ENCODE measurements at places on chromosomes 7 and 10.

- DNase-seq: no peak
These were observed 11.6 kb downstream of the TPST1 start for GRCh38 chr7:66216687-66217086.

- DNase-seq: peak; percentile 59
These were observed 55.5 kb upstream of the LHFPL3 start for GRCh38 chr7:104272767-104273384.

- DNase-seq: no peak
These were observed 6.1 kb upstream of the FGL2 start for GRCh38 chr7:77205706-77206105.

DNA sequence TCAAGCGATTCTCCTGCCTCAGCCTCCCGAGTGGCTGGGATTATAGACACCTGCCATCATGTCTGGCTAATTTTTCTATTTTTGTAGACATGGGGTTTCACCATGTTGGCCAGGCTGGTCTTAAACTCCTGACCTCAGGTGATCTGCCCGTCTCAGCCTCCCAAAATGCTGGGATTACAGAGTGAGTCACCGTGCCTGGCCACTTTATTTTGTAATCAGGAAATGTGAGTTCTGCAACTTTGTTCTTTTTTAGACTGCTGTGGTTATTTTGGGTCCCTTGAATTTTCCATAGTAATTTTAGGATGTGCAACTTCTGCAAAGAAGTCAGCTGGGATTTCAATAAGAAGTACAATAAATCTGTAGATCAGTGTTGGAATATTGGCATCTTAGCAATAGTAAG, 96.8 kb downstream of the CYTH3 start:
- no peak for DNase-seq

GRCh38 chr10:492836-493235, 196.6 kb downstream of the DIP2C start:
- no peak for DNase-seq

DNA sequence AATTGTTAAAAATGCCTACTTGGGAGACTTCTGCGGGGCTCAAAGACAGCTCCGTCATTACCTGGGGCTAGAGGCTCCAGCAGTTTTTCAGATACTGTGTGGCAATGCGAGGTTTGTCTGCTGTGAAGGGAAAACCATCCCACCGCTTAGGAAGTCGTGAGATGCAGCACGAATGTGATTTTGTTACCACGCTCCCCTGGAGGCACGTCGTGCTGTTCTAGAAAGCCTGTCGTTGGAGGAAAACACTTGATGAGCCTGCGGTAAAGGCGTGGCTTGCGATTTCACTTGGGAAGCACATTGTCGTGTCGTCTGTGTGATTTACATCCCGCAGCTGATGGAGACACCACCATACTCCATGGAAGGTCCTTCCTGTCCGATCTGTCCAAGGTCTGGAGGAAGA, 39.3 kb downstream of the CAMK1D start:
- no peak for DNase-seq

GRCh38 chr7:40162516-40162915, 27.7 kb downstream of the SUGCT start:
- no peak for DNase-seq

DNA sequence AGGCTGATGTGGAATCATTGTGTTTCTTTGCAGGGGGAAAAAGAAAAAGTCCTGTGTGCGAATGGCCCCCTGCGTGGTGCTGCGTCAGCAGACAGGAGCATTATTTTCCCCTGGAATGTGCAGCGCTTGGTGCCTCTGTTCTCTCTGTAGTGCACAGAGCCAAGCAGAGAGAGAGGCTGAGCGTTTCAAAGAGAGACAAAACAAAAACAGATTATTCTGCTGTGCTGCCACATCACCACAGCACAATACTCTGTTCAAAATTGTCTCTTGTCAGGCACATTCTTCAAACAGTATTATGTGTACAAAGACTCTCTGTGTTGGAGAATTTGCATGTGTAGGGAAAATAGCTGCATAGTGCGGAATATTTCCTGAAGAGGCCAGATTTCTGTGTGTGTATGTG, 609.0 kb downstream of the SDK1 start:
- DNase-seq: no peak

DNA sequence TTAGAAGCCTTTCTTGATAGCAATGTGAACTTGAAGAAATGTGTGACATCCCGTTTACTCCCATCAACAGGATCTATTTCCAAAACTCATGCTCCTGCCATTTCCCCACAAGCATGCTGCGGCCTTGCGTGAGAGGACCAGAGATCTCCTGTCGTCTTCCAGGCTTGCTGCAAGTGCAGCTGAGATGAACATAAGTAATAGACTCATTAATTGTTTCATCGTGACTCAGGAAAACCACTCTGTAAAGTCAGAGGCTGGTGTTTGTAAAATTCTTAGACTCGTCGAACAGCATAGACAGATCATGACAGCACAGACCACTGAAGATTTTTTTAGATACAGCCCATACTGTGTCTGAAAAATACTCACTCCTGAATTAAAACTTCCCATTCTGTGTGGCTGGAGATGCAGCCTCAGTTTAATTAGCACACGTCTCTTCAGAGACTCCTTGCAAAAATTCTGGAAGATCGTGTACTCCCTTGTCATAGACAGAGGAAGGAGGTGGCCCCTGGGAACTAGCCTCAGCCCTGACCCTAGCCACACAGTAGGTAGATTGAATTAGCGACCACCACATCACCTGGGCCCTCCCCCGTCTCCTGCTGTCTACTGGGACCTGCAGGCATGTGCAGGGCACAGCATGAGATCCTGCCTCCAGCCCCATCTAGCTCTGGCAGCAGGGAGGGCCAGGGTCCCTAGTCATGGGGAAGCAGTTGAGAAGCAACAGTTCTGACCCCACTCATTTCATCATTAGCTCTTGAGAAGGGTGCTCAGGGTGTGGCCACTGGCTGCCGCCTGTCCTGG, 226.0 kb downstream of the CELF2 start:
- DNase-seq: no peak

- peak; percentile 69 for DNase-seq
These were observed 121.4 kb downstream of the CDK14 start for GRCh38 chr7:90717296-90718060.

DNA sequence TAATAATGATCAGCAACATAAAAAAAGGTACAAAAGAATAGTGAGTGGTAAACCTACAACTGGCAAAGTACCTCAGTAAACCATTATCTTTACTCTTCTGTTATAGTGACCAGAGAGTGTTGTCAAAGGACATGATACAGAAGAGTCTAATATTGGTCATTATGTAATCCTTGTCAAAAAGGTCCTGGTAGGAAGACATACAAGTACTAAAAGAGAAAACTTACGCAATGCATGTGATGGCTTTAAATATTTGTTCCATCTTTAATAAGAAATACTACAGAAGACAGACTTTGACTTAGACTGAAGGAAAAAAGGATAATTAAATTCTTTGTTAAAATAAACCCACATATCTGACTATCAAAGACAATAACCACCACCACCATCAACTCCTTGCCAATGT, 6.5 kb downstream of the DOCK4 start:
- no peak for DNase-seq

DNA sequence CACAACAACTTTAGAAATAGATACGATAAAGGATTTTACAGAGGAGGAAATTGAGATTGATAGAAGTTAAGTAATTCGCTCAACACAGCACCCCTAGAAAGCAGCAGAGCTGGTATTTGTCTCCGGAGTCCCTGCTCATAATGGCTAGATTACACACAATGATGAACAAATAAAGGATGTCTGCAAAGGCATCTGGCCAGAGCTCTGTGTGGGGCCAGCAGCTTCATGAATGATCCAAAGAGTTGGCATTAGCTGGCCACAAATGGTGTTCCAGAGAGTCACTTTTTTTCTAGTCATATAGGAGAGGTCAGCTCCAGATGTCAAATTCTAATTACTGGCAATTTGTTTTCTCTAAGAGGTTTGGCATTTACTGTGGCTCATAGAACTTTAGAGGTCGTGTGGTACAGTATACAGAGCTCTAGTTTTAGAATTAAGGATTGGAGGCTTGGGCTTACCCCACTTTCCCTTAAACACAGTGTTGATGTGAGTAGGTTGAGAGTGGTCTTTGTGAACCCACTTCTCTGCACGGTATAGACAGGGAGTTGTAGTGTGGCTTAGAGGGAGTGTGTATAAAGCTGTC, 186.2 kb downstream of the BICC1 start:
- DNase-seq: no peak

DNA sequence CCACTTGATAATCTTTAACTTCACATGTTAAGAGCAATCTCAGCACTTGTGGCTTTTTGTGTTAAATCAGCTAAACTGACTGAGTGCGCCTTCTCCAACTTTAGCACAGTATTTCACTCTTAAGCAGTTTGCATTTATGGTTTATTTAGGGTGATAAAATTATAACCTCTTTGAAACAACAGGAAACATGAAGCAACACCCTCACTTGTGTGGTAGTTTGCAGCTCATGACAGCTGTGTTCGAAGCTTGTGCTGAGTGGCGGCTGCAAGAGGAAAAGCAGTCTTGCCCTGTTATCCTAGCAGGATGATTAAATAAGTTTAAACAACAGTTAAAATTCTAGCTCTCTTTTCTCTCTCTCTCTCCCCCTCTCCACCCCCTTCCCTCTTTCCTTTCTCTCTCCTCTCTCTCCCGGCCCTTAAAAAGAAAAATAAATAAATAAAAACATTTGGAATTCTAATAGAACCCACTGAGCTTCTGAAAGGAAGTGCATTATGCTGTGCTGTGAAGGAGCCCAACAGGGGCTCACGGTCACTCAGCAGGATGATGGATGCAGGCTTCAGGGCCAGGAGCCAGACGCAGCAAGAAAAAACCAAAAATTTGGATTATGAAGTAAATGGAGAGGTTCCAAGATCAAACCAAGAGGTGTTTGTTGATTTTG, 25.2 kb downstream of the OGDH start:
- DNase-seq: no peak

- peak; percentile 39 for DNase-seq
These were observed 8.9 kb downstream of the FBXL13 start for GRCh38 chr7:103065667-103066066.

- no peak for DNase-seq
These were observed 34.4 kb downstream of the MXI1 start for GRCh38 chr10:110241841-110242240.

DNA sequence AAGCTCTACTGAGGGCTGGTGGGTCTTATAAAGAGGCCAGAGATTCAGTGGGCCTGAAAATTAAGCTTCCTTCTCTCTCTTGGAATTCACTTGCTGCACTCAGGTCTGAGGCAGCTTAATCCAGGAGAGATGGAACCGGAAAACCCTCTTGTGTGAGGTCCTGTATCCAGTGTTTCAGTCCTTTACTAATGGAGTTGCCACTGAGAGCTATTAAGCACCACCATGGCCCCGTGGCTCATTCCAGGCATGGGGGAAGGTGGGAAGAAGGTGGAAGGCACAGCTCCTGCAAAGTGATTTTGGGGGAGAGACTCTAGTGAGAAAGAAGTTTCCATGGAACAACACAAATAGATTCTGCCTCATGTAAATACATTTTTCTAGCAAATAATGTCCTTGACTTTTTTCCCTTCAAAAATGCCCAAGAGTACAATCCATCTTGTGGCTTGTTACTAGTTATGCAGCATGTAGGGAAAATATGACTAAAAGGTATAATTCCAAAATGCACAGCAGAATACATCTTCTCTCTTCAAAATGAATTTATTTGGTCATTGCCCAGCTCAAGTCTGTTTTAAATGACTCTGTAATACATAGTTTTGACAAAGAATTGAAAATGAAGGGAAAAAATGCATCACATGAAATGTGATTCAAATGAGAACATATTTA, 46.7 kb upstream of the FOXI2 start:
- no peak for DNase-seq

DNA sequence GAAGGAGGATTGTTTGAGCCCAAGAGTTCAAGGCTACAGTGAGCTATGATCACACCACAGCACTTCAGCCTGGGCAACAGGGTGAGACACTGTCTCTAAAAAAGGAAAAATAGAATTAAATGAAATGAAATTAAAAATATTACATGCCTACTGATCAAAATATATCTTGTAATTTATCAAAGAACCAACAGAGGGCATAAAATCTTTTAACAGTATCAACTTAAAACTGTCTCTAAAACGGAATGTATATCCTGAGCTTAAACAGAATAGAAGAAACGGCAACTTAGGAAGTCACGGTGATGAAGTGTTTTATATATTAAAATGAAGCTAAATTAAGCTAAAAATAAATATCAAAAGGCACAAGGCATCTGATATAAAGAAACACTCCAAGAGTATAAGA, 78.8 kb downstream of the MTPAP start:
- DNase-seq: no peak

GRCh38 chr10:128062331-128062880, 63.8 kb downstream of the MKI67 start:
- DNase-seq: no peak

DNA sequence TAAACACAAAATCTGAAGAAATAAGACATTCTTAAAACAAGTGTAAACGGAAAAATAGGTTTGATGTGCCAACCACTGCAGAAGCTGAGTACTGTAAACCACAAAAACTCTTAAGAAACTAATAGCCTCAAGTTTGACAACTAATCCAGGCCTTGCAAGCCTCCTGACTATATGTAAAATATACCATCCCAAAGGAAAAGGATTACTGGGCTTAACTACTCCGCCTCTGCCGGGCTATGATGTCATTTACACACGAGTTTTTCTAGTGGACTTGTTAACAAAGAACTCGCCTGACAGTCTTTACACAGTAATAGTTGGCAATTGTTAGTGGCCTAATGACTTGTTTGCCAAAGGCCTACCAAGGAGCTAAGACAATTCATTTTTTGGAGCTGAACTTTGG, 2.1 kb downstream of the KIF5B start:
- peak; percentile 20 for DNase-seq

GRCh38 chr10:88565072-88565471, 18.0 kb downstream of the RNLS start:
- peak; percentile 42 for DNase-seq

GRCh38 chr10:5566614-5567013, 41.9 kb downstream of the CALML3 start:
- peak; percentile 96 for DNase-seq

DNA sequence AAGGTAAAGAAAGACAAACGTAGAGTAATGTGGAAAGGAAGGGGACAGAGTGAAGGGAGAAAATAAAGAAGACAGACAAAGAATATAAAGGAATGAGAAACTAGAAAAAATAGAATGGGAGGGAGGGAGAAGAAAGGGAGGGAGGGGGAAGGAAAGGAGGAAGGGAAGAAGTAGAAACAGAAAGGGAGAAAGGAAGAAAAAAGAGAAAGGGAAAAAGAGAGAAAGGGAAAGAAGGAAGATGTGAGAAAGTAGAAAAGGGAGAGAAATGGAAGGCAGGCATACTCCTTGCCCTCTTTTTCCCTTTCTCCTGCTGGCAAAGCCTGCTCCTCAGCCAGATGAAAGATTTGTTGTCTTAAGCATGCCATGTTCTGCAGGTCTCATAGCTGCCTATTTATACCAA, 1137.8 kb upstream of the C7orf33 start:
- no peak for DNase-seq

GRCh38 chr10:89283936-89284475, 17.8 kb upstream of the IFIT2 start:
- peak; percentile 91 for DNase-seq

DNA sequence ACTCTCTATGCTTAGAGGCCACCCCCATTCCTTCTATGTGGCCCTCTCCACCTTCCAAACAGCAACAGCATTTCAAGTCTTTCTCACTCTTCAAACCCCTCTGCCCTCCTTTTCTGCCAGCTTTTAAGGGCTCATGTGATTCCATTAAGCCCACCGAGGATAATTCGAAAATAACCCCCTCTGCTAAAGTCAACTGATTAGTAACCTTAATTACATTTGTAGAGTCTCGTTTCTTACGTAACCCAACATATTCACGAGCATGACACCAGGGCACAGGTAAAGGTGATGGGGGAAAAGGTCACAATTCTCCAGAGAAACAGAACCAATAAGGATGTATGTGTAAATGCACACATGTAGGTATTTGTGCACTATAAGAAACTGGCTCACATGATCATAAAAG, 6.7 kb upstream of the CHST15 start:
- no peak for DNase-seq

GRCh38 chr7:6306471-6306870, 34.0 kb upstream of the CYTH3 start:
- DNase-seq: peak; percentile 98

All from kidney tubule cell (primary cell).